Stimulated activated CD4-positive, alpha-beta T cell treated with anti-CD3 and anti-CD28 coated beads, Interleukin-1b, Interleukin-23, amount 100 ng/mL, for 1 hour (primary cell): ENCODE measurements at places on chromosomes 12 and 14.

DNA sequence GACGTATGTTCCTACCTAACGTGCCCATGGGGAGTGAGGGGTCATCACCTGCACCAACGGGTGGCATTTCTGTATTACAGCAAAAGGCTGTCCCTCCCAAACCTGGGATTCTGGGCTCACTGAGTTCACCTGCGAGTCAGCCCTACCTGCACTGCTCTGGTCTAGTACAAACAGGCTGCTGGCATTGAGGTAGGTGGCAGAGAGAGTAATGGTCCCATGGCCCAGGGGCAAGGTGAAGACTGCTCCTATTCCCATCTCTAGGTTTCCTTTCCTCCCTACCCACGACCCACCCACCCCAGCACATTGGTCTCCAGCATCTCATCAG, 421 bp downstream of the SUOX start:
- DNase-seq = no peak

DNA sequence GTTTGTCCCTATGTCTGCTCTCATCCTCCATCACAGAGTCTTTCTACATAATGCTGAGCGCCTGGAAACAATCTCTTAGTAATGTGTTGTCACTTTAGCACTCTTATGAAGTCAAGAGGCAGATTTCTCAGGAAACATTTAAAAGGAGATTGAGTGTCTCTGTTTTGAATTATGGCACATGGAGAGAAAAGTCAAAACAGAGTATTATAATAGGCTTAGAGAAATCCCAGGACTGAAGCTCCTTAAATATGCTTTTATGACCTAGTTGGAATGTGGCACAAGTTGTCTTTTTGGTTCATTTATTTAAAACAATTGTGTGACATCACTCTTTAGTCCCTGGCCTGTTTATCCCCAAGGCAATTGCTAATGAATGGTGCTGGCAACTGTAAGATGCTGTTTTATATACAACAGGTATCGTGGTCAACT, 117.8 kb upstream of the HIF1A start:
- DNase-seq = no peak

DNA sequence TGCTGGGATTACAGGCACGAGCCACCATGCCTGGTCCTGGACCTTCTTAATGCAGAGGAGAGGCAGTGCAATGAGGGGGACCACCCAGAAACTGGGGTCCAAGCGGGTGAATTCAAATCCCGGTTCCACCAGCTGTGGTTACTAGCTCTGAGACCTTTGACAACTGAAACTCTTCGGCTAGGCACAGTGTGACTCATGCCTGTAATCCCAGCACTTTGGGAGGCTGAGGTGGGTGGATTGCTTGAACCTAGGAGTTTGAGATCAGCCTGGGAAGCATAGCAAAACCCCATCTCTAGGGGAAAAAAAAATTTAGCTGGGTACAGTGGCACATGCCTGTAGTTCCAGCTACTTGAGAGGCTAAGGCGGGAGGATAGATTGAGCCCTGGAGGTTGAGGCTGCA, 5.0 kb upstream of the CD4 start:
- DNase-seq = no peak

DNA sequence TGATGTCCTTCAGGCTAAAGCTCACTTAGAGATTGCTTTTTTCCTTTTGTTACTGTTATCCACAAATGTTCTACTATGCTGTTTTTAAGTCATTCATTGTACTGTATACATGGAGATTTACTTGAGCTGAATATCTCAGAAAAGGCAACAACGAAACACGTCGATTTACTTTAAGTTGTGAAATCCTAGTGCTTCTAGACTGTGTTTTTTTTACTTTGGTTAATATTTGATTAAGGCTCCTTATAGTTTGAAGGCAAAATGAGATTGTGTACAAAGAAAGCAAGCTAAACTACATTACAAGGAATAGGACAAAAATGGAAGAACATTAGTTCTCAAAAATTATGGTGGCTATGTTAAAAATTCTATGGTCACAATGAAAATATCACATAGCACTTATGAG, 114.5 kb downstream of the SLC35F4 start:
- no peak for DNase-seq

- DNase-seq = no peak
Measured at GRCh38 chr14:51663783-51664326, 12.1 kb downstream of the FRMD6 start.

GRCh38 chr14:100037353-100037752, 27.9 kb upstream of the EVL start:
- no peak for DNase-seq

DNA sequence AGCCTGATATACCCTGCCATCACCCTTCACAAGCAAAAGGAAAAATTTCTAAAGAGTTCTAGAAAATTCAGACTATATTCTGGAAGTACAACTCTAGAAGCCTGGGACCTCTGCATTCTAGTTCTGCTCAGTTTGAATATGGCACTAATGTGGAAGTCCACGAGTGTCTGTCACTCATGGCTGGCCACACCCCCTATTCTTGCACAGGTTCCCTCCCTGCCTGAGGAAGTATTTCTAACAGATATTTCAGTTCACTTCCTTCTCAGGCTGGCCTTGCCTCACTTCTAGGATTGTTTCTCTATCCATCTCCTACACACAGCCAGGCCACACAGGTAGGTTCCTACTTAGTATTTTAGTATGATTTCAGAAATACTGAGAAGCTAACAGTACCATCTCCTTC, 67.4 kb downstream of the PHLDA1 start:
- DNase-seq = no peak

DNA sequence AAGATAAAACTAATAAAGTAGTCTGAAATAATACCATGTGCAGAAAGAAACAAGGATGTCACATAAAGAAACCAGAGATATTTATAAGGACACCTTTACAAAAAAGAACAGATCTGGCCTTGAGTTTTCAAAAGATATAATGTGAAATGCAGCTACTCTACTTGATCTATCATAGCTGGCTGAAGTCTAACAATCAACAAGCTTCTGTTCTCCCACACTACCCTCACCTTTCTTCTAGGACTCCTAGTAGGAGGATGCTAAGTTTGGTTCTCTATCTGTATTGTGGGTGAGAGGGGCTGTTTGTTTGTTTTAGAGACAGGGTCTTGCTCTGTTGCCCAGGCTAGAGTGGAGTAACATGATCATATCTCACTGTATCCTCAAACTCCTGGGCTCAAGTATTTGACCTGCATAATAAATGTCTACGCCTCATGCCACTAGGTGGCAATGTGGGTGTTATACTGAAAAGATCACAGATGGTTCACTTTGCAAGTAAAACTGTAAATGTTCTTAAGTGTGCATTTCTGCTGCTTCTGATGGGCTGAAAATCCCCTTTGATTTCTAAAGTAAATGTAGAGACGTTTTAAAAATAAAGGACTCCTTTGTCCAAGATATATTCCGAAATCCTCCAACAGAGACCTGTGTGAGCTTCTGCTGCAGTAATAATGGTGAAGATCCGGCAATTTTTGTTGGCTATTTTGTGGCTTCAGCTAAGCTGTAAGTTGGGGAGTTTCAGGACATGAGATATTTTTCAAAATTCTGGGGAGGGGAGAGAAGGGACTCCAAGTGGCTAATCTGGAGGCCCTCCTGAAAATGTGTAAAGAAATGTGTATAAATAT, 269.3 kb downstream of the DAD1 start:
- no peak for DNase-seq

- no peak for DNase-seq
Measured at GRCh38 chr12:17017402-17017801, 411.4 kb upstream of the LMO3 start.

- no peak for DNase-seq
Measured at GRCh38 chr14:100629098-100629497, 41.9 kb upstream of the BEGAIN start.

- no peak for DNase-seq
Measured at GRCh38 chr14:91402771-91403600, 14.6 kb downstream of the CCDC88C start.

- no peak for DNase-seq
Measured at GRCh38 chr12:92927055-92927435, 2.0 kb downstream of the EEA1 start.

DNA sequence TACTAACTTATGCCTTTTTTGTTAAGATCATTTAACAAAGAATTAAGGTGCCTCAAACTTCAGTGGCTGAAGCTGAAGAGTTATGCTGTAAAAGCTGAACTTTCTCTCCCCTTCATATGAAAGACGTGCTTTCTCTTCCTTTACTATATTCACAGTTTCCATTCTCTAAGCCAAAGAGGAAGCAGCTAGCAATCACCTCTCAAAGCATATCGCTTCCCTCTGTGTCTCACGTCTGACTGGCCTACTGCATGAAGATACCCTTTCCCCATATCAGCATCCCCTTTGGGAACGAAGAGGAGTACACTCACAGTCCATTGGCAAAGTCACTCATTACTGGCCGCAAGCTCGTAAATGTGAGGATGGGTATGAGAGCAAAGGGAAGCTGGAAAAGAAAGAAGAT, 34.9 kb downstream of the SLC11A2 start:
- no peak for DNase-seq

DNA sequence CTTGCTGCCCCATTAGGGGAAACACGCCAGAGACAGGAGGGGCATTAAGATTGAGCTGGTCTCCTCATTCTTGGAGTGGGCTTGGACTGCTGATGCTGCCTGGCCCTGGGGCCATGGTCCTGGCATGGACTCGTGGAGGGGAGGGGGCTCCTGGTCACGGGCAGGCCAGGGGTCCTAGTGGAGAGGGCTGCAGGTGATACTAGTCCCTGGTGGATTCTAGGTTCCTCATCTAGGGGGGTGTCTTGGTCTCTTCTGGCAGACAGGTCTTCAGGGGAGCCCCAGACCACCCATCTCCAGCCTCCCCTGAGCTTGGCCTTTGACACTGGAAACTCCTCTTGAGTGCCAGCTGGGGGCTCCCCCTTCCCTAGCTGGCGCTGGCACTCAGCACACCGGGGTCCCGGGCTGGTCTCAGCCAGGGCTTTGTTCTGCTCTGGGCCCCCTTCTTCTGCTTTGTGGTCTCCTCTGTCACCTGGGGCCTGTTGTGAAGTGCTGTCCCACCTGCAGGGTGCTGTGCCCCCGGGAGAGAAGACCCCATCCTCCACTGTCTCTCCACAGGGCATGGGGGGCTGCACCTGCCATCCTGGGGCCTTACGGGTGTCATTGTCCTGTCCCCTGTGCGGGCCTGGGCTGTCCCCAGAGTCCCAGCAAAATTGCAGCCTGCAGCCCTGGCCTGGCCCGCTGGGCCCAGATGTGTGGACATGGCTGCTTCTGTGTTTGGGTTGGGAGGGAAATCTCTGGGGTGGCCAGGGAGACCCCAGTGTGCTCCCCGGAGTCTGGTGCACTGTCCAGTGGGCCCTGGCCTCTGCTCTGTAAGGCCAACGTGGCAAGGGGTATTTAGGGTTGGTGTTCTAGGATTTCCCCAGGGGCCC, 2.3 kb downstream of the KIF26A start:
- DNase-seq = no peak

DNA sequence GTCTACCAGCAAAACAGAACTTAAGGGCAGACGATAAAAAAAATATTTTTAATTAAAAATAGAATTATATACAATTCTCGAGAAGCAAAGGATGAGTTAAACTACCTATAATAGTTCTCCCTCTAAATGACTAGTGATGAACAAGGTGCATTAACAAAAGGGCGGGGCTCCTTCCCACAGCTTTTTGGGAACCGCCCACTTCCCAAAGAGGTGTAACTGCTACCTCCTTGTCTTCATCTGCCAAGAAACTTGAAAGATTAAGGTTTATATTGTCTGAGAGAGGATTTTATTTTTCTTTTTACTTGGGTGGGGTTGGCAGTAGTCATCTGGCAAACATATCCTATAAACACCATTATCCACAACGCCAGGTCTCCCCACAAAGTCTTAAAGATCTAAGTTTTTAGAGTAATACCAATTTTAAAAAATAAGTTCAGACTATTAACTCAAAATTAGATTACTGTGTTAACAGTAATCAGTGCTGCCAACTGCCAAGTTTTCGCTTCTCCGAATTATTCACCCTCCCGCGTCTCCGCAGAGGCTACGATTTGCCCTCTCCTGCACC, 938 bp downstream of the RALGAPA1 start:
- no peak for DNase-seq

DNA sequence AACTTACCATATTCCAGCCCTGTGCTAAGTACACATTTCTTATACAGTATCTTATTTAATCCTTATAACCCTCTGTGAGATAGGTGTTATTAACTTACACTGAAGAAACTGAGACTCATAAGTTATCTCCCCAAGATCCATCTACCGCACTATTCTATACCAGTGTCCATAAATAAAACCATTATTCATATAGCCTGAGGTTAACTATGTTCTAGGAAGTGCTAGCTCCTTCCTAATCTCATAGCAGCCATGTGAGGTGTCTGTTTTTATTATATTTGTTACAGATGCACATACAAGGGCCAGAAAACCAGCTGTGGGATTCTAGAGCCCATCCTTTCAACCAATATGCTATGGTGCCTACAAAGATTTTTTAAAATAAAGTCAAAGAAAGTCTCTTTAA, 100.3 kb upstream of the RAP1B start:
- no peak for DNase-seq

GRCh38 chr14:82667006-82667405, 1133.4 kb upstream of the SEL1L start:
- no peak for DNase-seq

DNA sequence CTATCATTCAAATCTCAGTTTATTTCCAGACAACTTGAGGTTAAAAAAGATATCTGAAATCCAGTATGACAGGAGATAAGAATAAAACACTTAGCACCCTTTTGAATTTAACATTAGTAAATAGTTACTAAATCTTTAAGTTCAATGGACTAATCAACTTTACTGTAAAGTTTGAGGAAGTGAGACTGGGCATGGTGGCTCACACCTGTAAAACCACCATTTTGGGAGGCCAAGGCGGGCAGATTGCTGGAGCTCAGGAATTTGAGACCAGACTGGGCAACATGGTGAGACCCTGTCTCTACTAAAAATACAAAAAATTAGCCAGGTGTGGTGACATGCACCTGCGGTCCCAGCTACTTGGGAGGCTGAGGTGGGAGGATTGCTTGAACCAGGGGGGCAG, 40.3 kb upstream of the CERS5 start:
- no peak for DNase-seq

GRCh38 chr12:47725893-47726292, 603 bp upstream of the ENDOU start:
- DNase-seq = no peak

DNA sequence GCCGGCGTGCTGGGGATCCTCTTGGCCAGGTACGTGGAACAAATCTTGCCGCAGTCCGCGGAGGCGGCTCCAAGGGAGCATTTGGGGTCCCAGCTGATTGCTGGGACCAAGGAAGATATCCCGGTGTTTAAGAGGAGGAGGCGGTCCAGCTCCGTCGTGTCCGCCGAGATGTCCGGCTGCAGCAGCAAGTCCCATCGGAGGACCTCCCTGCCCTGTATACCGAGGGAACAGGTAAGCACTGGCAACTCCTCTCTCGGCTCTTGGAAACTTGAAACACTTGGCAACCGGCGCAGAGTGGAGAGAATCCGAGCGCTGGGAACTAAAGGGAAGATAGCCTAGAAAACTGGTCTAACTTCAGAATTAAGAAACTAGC, 1.7 kb downstream of the PDE3A start:
- no peak for DNase-seq

DNA sequence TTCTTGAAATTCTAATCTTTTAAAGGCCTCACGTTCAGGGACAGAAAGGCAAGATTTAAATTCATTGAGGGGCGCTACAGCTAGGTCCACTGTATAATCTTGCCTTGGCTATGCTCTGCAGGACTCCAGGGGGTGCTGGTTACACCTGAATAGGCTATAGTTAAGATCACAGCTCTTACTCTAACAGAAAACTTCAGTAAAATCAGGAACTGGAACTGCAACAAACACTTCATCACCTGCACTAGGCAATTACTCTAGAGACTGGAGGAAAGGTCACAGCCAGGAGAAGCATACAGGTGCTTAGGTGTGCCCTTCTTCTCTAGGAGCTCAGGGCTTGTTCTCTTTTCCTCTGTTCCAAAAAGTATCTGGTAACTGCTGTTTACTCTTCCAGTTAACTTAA, 20.9 kb downstream of the SLCO1C1 start:
- no peak for DNase-seq

- DNase-seq = no peak
Measured at GRCh38 chr12:1445807-1446206, 148.6 kb downstream of the FBXL14 start.
